ENCODE measurements at places on chromosomes 2 and 18. TPM values are rescaled to one million over a fixed set of nuclear protein-coding genes. Genes with fewer than 3 reads are reported as not detected.

DNA sequence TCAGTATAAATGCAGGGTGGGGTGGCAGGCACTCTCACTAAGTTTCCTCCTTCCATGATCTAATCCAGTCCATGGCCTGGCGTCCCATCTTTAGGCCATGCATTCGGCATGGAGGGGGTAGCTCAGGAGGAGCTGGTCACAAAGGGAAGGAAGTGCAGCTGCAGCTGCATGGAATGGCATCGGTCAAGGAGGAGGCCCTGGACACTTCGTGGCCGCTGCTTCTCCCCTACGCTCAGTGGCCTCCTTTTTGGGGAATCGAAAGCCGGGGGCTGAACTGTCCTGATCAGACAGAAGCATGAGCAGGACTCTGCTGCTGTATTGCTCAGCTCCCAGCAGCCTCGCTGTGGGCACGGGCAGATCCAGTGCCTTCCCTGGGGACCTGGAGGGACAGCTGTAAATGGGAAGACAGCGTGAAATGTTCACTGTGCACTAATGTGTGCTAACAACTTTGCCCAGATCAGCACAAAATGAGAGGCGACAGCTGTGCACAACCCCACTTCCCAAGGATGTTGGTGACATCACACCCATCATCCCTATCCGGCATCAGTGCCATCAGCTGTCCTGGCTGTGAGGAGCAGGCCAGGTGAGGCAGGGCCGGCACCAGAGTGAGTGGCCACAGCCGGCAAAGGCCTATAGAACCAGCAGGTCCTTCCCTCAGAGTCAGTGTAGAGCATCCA lies 520.1 kb upstream of the RAB6C start:
- no peak for DNase-seq

DNA sequence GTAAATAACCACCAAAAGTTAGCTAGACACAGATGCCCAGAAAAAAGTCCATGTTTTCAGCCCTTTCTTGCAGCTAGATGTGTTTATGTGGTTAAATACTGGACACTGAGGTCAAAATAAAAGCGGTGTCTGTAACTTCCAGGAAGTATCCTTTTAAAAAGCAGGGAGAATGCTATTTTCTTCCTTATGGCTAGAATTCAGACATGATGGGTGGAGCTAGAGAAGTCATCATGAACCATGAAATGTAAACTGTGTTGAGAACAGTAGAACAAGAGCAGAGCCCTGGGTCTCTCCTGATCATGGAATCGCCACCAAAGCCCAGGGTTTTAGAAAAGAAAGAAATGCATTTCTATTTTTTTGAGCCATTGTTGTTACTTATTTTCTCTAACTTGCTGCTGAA lies 41.3 kb upstream of the GALNT3 start:
- no peak for DNase-seq

DNA sequence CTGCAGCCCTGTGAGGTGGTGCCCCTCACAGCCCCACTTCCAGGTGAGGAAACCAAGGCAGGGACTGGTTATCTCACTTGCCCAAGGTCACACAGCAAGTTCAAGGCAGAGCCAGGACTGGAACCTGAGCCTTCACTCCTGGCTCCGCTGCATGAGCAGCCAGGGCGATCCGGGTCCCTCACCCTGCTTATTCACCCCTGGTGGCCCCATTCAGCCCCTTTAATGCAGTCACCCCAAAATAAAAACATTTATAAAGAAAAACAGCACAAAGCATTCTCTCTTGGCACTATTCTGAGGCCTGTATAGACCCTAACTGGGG lies 57.3 kb downstream of the POLR1A start:
- no peak for DNase-seq

DNA sequence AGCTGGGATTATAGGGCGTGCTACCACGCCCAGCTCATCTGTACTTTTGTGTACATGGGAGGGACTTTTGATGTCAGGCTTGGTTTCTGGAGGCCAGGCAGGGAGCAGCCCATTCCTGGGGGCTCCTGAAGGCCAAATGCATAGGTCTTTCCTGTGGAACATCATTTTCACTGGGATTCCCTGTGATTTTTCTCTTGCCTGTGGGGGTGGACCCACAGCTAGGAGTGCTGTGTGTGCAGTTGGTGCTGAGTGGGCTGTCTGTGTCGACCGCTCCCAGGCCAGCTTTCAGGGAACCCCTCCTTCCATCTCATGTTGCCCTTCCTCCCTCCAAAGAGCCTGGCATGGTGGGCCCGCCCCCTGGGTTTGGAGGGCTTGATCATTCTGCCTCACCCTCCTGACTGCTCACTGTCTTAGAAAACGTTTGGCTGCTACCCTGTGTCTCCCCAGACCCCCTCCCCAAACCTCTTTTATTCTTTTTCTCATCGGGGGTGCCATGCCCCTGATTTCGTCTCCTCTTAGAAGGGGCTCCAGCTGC lies 10.5 kb downstream of the EFHD1 start:
- no peak for DNase-seq

- no peak for DNase-seq
Measured at GRCh38 chr2:132978840-132979239, 308.8 kb upstream of the LYPD1 start.

GRCh38 chr2:239034561-239035341 lies 186.9 kb downstream of the TWIST2 start:
- no peak for DNase-seq

GRCh38 chr2:70799706-70800105 lies 9.3 kb upstream of the FIGLA start:
- no peak for DNase-seq

DNA sequence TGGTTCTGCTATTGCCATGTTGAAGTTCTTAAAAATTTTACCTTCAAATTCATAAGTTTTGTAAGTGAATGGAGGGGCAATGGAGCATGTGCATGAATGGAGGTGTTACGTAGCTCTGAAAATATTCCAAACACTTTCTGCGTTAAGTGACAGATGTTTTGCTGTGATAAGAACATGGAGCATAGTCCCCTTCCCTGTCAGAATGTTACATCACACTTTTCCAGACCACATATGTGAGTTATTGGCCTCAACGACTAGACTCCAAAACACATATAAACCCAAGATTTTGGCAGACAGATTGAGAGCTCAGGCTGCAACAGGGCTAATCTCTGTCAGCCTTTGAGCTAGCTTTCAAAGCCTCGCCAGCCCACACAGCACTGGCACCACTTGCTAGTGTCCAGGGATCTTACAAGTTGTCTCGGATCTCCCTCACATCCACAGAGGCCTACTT lies 27.2 kb upstream of the MFSD6 start:
- no peak for DNase-seq

DNA sequence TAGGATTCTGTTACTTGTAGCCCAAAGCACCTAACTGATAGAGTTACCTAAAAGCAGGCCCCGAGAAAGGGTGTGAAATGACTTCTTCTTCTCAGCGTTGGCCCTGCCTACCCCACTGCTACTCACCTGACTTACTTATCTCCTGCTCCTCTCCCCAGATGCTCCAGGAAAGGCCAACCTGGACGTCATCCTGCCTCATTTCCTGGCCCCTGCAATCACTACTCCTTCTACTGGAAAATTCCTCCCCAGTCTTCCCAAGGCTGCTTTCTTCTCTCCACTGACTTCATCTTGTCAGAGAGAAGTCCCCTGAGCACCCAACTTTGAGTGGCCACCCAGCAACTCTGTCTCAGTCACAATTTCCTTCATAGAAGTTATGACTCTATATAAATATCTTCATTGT lies 63.4 kb upstream of the KLF7 start:
- DNase-seq, result no peak

- DNase-seq, result no peak
Measured at GRCh38 chr2:242043538-242044312, 174.2 kb downstream of the RTP5 start.

GRCh38 chr18:33183136-33183535 lies 257.4 kb downstream of the CCDC178 start:
- no peak for DNase-seq

DNA sequence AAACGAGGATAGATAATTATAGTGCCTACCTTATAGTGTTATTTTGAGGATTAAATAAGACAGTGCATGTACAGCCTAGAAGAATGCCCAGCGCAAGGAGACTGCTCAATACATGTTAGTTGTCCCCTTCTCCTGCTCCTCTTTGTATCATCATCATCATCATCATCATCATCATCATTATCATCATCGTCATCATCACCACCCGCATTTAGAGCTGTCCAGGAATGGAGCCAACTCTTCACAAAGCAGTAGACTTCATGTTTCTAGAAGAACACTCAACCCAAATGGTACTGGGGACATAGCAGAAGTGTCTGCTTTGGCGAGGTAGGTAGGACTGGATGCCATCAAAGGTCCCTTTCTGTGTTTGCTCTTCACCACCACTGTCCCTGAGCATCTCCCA lies 116.0 kb downstream of the TRIM43 start:
- DNase-seq, result no peak

DNA sequence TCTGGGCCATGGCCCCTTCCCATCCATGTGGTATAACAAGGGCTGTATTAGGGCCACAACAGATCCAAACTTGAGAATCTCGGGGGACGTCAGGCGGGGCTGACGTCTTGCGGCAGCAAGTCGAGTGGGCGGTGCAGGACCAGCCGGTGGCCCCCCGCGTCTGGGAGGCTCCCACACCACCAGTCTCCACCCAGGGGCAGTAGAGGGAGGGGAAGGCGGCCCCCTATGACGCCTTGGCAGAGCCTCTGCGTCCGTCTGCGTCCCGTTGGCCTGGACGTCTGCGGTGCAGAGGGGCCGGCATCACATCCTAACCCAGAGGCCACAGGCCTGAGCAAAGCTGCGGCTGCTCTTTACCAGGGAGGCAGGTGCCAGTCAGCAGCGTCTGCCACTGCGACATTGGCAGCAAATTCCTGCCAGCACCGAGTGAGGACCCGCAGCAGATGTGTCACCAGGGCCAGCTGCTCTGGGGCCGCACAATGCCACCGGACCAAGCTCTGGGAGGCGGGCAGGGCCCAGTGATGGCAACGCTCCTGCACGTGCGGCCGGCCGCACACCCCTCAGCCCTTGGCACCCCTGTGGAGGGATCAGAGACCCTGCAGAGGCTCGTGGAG lies 73.8 kb downstream of the KCNG2 start:
- no peak for DNase-seq

DNA sequence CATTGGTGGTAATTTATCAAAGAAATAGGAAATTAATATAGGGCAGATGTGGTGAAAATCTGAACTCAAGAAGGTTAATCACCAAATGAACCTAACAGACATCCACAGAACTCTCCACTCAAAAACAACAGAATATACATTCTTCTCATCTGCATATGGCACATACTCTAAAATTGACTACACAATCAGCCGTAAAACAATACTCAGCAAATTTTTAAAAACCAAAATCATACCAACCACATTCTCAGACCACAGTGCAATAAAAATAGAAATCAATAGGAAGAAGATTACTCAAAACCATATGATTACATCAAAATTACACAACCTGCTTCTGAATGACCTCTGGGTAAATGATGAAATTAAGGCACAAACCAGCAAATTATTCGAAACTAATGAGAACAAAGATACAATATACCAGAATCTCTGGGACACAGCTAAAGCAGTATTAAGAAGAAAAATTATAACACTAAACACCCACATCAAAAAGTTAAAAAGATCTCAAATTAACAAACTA lies 31.0 kb downstream of the RBM43 start:
- DNase-seq, result no peak

GRCh38 chr2:227890495-227891079 lies 19.2 kb downstream of the DAW1 start:
- DNase-seq, result peak; percentile 58

DNA sequence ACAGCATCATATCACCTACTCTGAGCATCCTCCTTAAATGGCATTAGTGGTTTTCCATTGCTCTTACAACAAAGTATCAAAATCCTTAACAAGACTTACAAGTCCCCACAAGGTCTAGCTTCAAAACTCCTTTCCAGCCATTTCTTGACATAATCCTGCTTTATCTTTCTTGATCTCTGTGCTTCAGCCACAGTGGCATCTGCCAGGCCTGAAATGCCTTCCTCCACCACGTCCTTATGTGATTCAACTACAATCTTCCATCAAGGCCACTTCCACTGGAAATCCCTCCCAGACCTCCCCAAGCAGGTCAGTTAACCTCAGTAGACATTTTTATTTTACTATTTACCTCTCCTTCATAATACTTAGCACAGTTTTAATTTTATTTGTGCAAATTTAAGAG lies 83.8 kb upstream of the CCDC150 start:
- no peak for DNase-seq

- DNase-seq, result no peak
Measured at GRCh38 chr18:48123324-48123723, 192.9 kb upstream of the SMAD2 start.

GRCh38 chr2:237126519-237127174 lies 41.0 kb downstream of the COPS8 start:
- DNase-seq, result no peak

DNA sequence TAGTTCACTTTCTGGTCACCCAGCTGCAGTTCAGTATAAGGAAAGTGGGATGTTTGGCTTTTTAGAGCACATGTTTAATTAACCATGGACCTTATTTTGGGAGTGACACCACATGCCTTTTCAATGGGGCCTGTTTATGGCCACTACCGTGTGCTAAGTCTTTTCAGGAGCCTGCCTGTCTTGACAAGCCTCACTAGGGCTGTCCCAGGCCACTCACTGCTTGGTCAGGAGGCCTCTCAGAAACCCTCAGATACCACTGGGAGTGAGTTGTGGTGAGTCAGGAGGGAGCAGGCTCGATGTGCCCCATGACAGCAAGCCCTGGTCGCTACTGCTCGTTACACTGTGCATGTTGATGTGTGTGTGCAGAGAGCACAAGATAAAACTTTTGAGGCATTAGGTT lies 123.0 kb downstream of the MAP4K4 start:
- DNase-seq, result no peak

DNA sequence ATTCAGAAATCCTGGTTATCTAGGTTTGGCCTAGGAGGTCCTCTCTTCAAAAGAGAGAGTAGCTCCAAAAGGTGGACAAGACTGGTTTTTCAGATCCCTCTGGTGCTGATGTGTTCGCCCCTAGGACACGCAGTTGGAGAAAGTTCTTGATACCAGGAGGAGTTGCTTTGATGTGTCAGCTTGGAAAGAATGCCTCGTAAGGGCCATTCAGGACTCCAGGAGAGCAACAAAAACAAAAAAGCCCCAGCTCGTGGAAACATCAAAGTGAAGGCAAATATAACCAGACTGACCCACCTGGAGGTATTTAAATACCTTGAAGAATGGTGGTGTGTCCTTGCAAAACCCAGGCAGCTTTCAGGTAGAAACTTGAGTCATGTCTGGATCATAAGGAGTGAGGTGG lies 12.5 kb upstream of the LBH start:
- DNase-seq, result no peak

RNF181 gene
- 66.7 TPM for total RNA-seq

B3GNT7 gene
- total RNA-seq, result 113 TPM

PLA2R1 gene
- total RNA-seq, result not detected

ERICH2 gene
- not detected for total RNA-seq

MAL gene
- 0.54 TPM for total RNA-seq

SLC40A1 gene
- 4.4 TPM for total RNA-seq

RRM2 gene
- total RNA-seq, result 18.5 TPM

IL36B gene
- total RNA-seq, result not detected

TXNDC2 gene
- total RNA-seq, result not detected

LIMS1 gene
- total RNA-seq, result 34.8 TPM

SEMA4F gene
- total RNA-seq, result 10.8 TPM

NOP58 gene
- total RNA-seq, result 124 TPM

RELCH gene
- total RNA-seq, result 63.9 TPM

CD207 gene
- not detected for total RNA-seq

Measured in natural killer cell (primary cell).